ENCODE measurements at places on chromosomes 12 and 14.

GRCh38 chr14:59868021-59868420 is 2.6 kb downstream of the RTN1 start:
- no peak for DNase-seq

DNA sequence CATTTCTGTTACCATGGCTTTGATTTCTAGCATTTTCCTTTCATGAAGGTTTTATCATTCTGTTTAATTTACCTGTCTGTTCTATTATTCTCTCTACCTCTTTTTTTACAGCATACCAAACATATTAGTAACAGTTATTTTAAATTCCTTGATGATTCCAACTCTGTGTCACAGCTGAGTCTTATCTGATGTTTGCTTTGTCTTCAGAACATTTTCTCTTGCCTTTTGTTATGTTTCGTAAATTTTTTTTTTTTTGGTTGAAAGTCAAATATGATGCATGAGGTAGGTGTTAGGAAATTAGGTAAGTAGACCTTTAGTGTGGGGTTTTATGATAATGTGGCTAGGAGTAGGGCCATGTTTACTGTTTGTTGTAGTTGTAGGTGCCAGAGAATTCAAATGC is 496.4 kb downstream of the FOXG1 start:
- no peak for DNase-seq

- peak; percentile 55 for DNase-seq
Measured at GRCh38 chr12:116924558-116925453, 14.1 kb downstream of the FBXW8 start.

GRCh38 chr14:99684410-99684934 is 374 bp downstream of the CYP46A1 start:
- DNase-seq = no peak

GRCh38 chr12:130668286-130669204 is 47.6 kb downstream of the RIMBP2 start:
- no peak for DNase-seq

GRCh38 chr12:107329569-107330324 is 236.4 kb upstream of the CRY1 start:
- no peak for DNase-seq

DNA sequence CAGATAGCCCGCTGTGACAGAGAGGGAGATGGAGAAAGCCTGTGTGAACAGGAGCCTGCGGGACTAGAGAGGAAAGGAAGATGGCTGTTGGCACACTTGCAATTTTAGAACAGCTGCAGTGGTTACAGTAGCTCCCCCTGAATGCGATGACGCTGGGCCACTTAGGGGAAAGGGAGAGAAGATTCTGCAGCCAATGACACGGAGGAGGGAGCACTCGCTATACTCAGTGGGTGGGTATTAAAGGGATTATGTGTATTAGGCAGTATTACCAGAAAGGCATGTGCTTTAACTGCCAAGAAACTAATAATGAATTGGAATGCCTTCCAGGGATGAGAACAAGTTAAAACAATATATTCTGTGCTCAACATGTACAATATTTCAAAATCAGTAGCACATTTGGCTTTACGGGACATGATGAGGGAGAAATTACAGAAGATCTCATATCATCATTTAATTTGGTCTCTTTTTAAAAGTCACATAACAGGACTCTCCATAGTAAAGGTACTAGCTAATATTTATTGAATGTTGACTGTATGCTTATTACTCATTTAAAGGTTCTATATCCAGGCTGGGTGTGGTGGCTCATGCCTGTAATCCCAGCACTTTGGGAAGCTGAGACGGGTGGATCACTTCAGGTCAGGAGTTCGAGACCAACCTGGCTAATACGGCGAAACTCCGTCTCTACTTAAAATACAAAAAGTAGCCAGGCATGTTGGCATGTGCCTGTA is 35.9 kb upstream of the FOS start:
- no peak for DNase-seq

- DNase-seq = no peak
Measured at GRCh38 chr14:73368616-73369015, 89.7 kb downstream of the NUMB start.

DNA sequence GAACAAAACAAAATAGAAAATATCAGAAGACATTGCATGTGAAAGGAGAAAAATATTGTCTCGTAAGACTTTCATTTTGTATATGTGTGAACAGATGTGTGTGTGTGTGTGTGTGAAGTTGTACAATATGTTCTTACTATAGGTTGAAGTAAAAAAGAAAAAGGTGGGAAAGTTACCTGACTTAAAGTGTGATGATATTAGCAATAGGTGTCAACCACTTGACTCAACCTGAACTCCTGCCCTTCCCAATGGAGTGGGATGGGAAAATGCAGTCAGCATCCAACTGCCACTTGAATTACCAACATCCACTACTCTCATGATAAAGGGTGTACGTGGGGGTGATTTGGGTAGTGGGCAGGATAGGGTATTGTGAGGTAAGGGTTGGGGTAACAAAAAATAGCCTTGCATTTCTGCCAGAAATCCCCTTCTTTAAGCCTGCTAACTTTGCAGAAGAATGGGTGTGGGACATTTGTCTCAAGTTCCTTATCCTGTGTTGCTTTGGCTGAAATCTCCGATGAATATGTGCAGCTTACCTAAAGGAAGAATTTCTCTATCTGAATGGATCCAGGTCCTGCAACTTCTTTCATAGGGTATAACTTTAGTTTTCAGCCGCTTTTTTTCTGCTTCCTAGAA is 181.6 kb downstream of the CHST11 start:
- no peak for DNase-seq

DNA sequence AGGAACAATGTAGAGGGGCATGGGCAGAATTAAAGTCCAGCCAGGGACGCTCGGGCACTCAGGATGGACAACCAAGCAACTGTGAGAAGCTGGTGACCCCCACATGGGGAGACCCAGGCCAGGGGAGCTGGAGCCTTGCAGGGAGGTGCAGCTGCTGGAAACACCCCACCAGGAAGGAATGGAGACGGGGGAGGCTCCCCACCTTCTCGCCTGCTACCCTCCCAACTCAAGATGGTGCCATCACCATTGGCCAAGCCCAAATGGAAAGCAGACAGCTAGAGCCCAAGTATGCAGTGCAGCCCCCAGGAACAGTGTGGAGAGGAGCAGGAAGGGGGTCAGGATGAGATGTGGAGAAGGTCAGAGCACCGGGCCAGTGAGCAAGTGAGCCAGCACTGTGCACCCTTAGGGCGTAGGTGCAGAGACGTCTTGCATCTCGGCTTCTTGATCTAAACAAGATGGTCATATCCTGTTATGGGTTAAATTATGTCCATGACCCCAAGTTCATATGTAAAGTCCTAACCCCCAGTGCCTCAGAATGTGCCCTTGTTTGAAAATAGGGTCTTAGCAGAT is 159.5 kb downstream of the RIMBP2 start:
- no peak for DNase-seq

GRCh38 chr14:25832585-25832984 is 765.2 kb downstream of the NOVA1 start:
- DNase-seq = no peak

DNA sequence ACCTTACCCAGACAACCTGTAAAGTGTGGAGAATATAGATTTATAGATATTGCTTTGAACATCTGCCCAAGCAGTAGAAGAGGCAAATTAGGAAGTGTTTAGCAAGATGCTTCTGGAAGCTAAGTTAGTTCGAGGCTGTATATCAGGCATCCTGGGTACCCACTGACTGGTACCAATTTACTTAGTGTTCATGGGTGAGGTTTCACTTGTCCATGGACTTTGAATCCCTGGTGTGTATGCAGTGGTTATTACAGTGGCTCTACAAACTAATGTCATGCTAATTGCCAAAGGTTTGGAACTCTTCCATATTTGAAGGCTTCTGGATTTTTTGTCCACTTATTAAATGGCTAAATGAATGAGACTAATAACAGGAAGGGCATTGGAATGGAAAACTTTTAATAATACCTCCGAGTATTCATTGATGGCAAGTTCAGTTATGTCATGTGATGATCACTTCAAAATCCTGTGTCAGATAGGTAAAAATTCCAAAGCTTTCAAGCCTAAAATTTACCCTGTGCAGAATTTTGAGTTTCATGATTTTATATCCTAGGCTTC is at the start of gene OR4E2:
Gene OR4E2 (plus strand): TSS at position 505 of the 555 bp plus-strand sequence. CDS start 11,248 bp downstream, outside the sequence.
- DNase-seq = no peak

DNA sequence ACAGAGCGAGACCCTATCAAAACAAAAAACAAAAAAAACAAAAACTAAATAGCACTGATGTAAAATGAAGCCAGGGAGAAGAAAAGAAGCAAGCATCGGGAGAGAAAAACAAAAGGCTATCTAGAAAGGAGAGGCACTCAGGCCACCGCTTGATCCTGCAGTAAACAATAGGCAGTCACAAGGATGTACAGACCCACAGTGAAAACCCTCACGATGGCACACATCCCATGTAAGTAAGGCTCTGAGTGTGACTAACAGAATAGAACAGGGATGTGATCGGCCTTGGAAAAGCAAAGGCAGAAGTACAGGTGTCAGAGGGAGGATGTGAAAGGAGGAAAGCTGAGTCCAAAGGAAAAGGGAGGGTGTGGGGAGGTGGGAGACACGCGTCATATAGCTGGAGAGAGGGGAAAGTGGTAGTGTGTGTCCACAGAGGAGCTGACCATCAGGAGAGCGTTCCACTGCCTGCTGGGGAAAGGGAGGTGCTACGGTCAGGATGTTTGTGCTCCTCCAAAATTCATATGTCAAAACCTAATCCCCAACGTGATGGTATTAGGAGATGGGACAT is 31.5 kb downstream of the CAMKK2 start:
- no peak for DNase-seq

- DNase-seq = no peak
Measured at GRCh38 chr14:97640031-97640430, 842.8 kb downstream of the VRK1 start.

- no peak for DNase-seq
Measured at GRCh38 chr12:69101505-69101904, 137.9 kb upstream of the CPSF6 start.

- peak; percentile 4 for DNase-seq
Measured at GRCh38 chr14:29521526-29522137, 406.0 kb downstream of the PRKD1 start.

DNA sequence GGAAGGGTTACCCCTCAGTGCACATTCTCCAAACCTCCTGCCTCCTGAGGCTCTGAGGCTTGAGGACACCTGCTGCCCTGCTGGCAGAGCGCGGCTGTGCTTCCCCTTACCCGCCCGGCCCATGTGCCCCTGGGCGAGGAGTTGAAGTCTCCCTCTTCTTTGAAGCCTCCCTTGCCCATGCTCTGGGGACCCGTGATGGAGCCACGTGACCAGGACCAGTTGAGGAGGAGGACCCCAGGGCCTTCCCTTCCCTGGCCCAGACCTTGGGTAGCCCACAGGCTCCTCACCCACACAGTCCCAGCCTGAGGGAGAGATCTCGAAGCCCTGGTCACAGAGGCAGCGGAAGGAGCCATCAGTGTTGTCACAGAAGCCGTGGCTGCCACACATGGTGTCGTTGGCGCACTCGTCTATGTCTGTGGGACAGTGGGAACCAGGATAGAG is 12.9 kb downstream of the ISCA2 start:
- no peak for DNase-seq

GRCh38 chr12:30595742-30596141 is 99.9 kb downstream of the IPO8 start:
- no peak for DNase-seq

DNA sequence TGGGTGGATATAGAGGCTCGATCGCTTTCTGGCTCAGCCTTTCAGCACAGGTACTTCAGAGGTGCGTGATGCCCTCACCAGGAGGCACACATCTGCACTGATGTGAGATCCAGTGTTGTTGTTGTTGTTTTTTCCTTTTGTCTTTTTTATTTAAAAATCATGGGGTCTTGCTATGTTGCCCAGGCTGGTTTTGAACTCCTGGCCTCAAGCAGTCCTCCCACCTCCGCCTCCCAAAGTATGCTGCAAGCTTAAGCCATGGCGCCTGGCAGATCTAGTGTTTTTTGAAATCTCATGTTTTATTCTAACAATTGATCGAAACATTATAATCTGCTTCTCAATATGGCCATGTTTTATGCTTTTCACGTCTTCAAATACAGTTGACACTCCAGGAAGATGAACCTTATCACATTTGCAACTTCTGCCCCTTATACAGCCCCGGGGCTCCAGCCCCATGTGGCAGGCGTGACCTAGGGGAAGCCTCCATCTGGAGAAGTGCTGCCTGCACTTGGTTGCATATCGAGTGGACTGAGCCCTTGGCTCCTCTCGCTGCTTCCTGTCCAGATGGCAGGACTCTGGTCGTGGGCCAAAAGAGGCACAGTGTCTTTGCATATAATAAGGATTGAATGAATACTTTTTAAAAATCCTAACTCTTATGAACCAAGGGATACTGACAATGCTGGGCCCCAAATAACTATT is 71.7 kb downstream of the TRAF3 start:
- no peak for DNase-seq

GRCh38 chr12:4135919-4136605 is 137.5 kb upstream of the CCND2 start:
- peak; percentile 79 for DNase-seq

DNA sequence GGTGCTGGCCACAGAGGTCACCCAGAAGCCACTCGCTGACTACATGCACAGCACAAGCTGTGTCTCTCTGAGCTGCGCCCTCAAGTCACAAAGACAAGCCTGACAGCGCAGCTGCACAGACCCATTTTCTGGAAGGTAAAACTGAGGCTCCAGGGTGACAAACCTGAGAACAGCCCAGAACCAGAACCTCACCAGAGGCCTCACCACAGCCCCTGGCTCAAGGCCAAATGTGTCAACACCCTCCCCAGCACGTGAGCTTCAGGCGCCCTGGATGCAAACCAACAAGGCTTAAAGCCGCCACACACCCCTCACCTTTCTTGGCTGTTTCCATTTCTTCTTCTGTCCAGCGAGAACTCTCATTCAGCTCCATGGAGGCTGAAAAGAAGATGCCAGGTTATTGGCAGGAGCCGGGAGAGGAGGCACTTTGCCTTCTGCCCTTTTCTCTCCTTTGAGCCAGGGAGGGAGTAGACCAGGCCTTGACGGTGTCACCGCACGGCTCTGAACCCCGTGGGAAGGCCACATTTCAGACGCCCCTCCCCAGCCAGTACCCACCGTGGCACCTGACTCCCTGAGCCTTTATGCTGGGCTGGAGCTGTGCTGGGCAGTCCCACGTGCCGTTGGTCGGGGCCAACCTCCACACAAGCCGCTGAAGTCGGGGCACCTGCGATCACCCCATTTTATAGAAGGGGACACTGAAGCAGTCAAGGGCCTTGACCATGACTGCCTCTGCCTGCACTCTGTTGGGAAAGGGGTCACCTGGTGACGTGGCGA is 103.1 kb downstream of the RFLNA start:
- DNase-seq = no peak

- DNase-seq = no peak
Measured at GRCh38 chr14:29893989-29894388, 33.7 kb downstream of the PRKD1 start.
